ENCODE measurements at places on chromosomes 5 and 9. TPM values are rescaled to one million over a fixed set of nuclear protein-coding genes. Genes with fewer than 3 reads are reported as not detected.

DOLK gene
- polyA plus RNA-seq = 9.6 TPM

SPATA31A3 gene
- not detected for polyA plus RNA-seq

CCNG1 gene
- 31.2 TPM for polyA plus RNA-seq

TMEFF1 gene
- polyA plus RNA-seq = 0.01 TPM

ZDHHC11B gene
- 5.2 TPM for polyA plus RNA-seq

LCN1 gene
- polyA plus RNA-seq = not detected

AK8 gene
- 2.4 TPM for polyA plus RNA-seq

TRIM23 gene
- polyA plus RNA-seq = 4.1 TPM

PHYHD1 gene
- polyA plus RNA-seq = 21.4 TPM

FAM163B gene
- 0.10 TPM for polyA plus RNA-seq

SLC26A2 gene
- polyA plus RNA-seq = 7.1 TPM

TTC16 gene
- polyA plus RNA-seq = 1.5 TPM

SPATA31C1 gene
- not detected for polyA plus RNA-seq

LEAP2 gene
- 1.6 TPM for polyA plus RNA-seq

RANBP3L gene
- polyA plus RNA-seq = 0.21 TPM

PCDHGA6 gene
- 0.96 TPM for polyA plus RNA-seq

OTULINL gene
- 24.2 TPM for polyA plus RNA-seq

PCDHA13 gene
- 0.15 TPM for polyA plus RNA-seq

NIPAL4 gene
- polyA plus RNA-seq = 0.04 TPM

SPEF2 gene
- polyA plus RNA-seq = 5.7 TPM

ORM1 gene
- polyA plus RNA-seq = 1,249 TPM

F12 gene
- polyA plus RNA-seq = 1.7 TPM

Measured in lung (tissue), 17 donors.